COR-L47 (cell line): ENCODE measurements at places on chromosomes 3 and 15.

- no peak for DNase-seq
Measured at GRCh38 chr15:62749036-62749815, 293.3 kb upstream of the TPM1 start.

DNA sequence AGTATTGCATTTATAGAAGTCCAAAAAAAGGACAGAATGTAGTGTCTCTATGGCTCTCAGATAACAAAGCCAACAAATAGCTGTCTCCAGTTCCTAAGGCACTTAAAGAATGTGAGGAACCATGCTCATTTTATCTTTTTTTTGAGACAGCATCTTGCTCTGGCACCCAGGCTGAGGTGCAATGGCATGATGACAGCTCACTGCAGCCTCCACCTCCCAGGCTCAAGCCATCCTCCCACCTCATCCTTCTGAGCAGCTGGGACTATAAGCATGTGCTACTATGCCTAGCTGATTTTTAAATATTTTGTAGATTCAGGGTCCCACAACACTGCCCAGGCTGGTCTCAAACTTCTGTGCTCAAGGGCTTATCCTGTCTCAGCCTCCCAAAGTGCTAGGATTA lies 16.1 kb downstream of the ISY1 start:
- no peak for DNase-seq

DNA sequence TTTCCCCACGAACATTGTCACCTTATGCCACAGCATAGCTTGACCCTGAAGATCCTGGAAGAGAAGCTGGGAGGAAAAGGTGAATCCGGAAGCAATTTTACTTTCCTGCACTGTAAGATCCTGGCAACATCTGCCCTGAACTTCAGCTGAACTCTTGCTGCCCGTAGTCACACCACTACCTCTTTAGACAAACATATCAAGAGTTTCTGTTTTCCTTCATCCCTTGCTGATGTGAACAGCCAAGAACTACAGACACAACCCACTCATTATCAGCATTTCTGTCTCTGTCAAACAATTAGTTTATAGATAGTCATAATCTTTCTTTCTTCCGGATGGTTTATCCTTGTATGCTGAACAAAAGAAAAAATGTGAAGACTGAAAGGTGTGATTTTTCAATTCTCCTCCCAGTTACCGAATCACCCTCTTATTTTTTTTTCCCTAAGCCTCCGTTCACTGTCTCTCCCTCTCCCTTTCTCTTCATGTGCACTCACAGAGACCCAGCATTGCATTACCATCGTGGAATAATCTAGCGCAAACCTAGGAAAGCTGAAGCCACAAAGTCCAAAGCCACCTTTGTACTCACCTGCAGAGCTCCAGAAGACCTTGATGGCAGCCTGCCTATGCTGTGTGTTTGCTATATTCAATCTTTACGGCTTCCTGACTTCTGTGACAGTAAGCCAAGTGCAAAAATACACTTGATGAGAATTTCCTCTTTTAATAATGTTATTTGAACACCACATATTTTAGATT lies 229.2 kb downstream of the CDIN1 start:
- DNase-seq, result no peak

GRCh38 chr3:13501958-13502790 lies 22.1 kb downstream of the HDAC11 start:
- DNase-seq, result no peak

GRCh38 chr3:184953401-184953800 lies 141.4 kb downstream of the VPS8 start:
- no peak for DNase-seq
